ENCODE measurements at places on chromosomes 1 and 21.

GRCh38 chr1:3545363-3546047, 65.8 kb downstream of the MEGF6 start:
- no peak for DNase-seq

DNA sequence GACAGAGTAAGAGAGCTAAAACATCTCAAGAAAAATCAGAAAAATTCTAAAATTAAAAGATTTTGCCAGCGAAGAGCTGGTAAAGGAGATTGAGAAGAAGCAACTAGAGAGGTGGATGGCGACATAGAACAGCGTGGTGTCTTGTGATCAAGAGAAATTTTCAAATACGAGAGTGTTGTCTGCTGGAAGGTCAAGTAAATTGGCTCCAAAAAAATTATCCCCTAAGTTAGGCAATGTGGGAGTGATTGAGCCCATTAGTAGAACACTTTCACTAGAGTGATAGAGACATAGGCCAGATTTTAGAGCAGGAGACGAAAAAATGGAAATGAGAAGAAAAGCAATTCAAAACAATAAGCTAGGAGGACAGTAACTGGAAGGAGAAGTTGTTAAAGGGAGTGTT, 94.3 kb upstream of the MPC2 start:
- no peak for DNase-seq

- DNase-seq: no peak
These were observed 57.2 kb downstream of the AJAP1 start for GRCh38 chr1:4711416-4712275.

- peak; percentile 46 for DNase-seq
These were observed 9.4 kb downstream of the SLX9 start for GRCh38 chr21:44949161-44949778.

- DNase-seq: no peak
These were observed 944 bp upstream of the AGO3 start for GRCh38 chr1:35929730-35930592.

DNA sequence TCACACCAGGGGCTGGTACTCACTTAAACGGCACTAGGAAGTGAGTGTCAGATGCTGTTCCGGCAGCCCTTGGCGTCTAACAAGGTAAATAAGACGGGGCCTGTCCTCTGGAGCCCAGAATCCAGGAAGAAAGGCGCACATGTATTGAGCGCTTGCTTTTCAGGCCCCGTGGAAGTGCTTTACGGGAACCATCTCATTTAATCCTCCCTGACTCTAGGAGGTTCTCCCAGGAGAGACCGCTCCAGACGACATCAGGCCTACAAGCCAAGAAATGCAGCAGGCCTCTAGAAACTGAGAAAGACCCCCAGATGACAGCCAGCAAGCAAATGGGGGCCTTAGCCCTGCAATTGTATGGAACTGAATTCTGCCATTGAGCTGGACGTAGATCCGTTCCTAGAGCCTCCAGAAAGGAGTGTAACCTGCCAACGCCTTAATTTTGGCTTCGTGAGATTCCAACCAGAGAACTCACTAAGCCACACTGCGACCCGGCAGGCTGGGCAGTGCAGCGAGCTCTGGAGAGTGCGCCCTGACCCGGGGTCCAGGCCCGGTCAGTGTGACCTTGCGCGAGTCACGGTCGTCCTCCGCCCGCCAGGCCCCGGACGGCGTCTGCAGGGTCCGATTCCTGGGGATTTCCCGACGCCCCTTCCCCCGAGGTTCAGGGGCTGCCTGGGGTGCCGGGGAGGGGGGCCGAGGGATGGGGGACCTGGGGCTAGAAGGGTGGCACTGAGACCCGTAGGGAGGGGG, 532 bp upstream of the MANEAL start:
- no peak for DNase-seq

- no peak for DNase-seq
These were observed 51.0 kb upstream of the EFHD2 start for GRCh38 chr1:15358565-15359133.

DNA sequence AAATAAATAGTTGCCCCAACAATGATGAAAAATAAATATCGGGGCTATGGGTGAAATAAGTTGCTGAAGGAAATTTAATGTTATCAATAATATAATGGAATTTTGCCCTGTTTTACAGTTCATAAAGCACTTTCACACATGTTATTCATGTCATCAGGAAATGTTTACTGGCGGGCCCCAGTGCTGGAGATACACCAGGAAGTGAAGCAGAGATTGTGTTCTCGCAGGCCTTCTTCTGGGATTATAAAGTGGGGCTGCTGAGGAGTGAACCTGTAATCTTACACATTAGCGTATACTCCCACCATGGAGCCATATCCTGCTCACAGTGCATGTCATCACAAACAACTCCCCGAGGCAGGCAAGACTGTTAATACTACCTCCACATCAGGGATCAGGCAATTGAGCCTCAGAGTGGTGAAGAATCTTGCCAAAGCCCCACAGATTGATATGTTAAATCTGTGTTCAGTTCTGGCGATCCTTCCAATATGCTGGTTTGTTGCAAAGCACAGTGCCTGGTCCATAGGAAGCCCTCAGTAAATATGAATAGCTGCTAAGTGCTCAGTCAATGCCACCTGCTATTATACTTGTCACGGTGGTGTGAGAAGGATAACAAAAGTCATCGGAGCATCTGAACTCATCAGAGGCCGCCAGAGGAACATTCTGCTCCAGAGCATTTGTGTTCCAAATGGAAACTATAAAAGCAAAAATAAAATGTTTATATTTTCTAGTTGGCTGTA, 104.4 kb upstream of the UBE2U start:
- no peak for DNase-seq

DNA sequence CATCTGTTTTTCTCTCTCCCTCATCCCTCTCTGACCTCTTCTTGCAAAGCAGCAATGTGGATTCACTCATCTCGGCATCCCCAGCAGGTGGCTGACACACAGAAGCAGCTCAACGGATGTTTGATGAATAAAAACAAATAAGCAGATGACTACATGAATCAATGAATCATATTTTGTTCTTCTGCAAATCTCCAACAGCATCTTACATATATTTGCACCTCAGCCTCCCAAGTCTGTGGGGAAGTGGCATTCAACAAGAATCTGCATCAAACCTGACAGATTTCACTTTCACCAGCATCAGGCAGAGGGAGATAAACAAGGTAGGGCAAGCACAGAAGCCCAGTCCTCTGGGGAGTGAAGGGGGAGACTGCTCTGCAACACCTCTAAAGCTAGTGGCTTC, 34.0 kb downstream of the CAPN8 start:
- peak; percentile 77 for DNase-seq

- DNase-seq: no peak
These were observed 55.5 kb upstream of the DNAJC6 start for GRCh38 chr1:65253800-65254319.

DNA sequence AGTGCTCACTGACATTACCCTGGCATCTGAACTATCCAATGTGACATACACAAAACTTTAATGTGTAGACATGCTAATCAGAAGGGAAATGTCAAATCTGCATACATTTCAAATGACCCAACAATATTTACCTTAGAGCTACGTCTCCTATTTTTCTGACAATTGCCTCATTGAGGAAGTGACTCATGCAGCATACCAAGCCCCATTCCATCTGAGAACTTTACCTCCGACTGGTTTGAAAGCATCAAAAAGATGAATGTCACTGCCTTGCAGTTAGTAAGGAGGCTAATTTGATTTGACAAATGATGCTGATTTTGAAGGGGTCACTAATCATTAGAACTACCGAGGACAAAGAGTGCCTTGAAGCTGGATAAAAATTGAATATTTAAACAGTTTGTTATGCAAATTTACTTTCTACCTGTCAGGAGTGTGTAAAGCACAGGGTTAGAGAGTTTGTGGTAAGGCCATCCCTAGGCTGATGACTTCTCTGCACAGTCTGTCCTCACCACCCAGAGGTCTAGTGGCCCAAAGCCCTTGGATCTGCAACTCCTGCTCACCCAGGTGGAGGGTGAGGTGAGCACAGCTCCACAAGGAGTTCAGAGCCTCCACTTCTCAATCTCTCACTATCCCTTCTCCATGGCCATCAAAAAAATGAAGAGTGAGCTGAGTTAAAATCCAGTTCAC, 500.3 kb upstream of the C1orf87 start:
- no peak for DNase-seq

DNA sequence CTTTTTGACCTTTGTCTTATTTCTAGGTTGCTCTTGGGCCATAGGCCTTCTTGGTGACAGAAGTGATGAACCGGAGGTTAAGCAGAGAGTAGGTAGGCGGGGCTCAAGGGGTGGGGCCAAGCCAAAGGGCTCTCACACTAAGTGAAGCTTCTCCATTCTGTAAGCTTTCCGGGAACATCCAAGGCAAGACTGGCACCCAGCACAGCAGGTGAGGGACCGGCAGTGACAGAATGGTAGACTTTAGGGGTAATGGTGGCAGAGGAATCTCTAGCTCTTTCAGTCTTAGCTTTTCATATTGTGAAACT, at the start of gene TNFAIP8L2:
Gene TNFAIP8L2, plus strand, starts transcription at position 135 of the 305 bp plus-strand sequence. CDS start 2,049 bp downstream, outside the sequence.
- no peak for DNase-seq

DNA sequence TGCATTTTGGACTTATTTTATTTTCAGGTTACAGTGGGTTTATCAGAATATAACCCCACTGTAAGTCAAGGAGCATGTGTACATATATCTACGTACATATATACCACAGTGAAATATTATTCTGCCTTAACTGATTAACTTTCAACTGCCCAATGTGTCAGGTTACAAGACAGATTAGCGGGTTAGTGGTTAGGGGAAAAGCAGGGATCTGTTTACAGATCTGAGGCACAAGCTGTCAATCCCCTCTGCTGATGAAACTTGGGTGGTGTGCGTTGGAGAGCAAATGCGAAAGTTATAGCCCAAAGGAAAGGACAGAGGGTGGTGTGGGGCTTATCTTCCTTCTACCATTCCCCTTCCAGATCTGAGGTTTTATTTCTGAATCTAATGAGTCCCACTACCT, 238.2 kb upstream of the KCNK2 start:
- peak; percentile 11 for DNase-seq

DNA sequence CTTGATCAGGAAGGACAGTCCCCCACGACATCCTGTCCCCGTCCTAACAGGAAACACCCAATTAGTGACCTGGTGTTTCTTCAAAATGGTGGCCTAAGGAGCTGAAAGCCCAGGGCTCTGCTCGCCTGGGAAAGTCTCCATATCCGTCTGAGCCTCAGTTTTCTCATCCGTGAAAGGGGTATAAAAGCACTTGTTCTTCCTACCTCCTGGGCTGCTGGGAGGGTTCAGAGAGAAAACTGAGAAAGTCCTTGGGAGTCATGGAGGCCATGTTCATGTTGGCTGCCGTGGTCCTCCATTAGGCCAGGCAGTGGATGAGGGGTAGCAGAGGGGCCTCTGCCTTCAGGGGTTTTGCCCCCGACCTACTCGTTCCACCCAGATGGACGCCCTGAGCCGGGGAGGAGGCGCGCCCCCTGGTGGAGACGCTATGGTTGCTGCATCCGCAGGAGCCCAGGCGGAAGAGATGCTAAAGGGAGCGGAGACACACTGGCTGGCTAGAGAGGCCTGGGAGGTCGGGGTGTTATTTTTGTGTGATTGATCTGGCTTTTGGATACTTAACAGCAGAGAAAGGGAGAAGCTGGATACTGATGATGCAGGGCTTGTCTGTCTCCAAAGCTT, 113.5 kb downstream of the PRDM2 start:
- DNase-seq: no peak

DNA sequence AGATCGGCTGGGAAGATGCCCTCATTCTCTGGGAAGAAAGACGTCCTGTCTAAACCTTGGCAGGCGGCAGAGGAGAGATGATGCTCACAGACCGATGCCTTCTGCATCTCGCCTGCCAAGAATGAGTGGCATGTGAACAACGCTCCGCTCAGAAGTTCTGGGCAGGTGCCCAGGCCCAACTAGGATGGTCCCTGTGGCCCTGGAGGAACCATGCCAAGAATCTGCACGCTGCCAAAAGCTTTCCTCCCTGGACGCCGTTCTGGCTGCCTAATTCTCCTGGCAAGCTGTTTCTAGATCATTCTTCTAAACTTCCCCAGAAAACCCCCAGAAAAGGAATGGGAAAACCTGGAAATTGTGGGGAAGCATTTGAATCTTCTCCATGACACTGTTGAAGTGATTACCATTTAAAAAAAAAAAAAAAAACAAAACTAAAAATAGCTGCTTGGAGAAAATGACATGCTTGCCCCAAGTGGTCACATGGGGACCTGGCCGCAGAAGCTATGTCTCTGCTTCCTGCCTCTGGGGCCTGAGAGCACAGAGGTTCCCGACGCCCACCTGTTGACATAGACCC, 440.9 kb downstream of the PRDM2 start:
- DNase-seq: no peak

DNA sequence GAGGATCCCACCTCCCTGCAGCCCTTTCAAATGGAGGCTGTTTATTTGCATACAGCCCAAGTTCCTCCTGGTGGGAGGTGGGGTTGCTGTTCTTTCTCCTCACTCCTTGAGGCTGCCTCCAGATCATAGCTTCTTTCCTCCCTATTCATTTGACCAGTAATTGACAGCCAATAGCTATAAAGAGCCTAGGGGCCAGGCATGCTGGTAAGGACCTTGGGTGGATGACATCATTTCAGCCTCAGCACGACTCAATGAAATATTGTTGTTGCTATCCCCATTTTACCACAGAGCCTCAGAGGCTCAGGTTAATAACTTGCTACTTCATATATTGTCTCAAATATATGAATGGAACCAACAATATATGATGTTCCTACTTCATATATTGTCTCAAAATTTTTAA, 31.1 kb downstream of the ZSCAN20 start:
- DNase-seq: no peak

DNA sequence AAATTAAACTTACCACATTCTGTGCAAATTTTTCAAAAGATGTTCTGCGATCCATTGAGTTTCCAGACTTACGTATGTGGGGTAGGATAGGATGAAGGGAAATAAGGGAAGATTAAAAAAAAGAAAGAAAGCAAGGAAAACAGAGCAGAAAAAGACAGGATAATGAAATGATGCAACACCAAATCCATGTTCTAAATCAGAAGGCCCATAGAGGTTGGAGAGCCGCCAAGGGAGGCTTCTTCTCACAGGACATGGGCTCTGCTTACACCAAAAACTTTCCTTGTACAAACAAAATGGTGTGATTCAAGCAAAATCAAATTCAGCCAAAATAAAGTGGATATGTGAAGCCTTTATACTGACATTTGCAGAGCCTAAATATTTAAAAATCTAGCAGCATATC, 189.5 kb upstream of the GREM2 start:
- DNase-seq: no peak

GRCh38 chr1:189866606-189867005, 611.1 kb downstream of the BRINP3 start:
- DNase-seq: no peak

- DNase-seq: no peak
These were observed 108.9 kb upstream of the PDC start for GRCh38 chr1:186569856-186570255.

GRCh38 chr1:53359225-53359933, 31.5 kb upstream of the LRP8 start:
- no peak for DNase-seq

- DNase-seq: no peak
These were observed 90.0 kb downstream of the OBSCN start for GRCh38 chr1:228297822-228298221.

DNA sequence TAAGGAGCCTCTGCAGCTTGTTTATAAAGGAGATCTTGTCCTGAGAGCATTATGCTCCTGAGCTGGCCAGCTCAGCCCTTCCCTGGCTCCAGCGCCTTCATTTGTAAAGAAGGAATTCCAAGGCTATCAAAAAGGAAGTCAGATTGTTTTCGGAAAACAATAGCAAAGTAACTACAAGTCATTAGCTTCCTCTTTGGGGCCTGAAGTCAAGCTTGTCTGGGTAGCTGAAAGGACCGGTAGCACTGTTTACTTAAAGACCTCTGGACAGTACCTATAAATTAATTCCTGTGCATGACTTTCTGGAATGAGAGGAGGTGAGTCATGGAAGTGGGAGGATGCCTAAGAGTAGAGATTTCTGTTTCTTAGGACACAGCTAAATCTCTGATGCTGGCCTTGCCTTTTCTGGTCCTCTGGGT, 20.7 kb upstream of the GJA5 start:
- no peak for DNase-seq

- no peak for DNase-seq
These were observed 447.8 kb downstream of the USP25 start for GRCh38 chr21:16177532-16177931.

Measured in NCI-H524 (cell line).